NCI-H2081 (cell line): ENCODE measurements at places on chromosomes 7 and 10.

DNA sequence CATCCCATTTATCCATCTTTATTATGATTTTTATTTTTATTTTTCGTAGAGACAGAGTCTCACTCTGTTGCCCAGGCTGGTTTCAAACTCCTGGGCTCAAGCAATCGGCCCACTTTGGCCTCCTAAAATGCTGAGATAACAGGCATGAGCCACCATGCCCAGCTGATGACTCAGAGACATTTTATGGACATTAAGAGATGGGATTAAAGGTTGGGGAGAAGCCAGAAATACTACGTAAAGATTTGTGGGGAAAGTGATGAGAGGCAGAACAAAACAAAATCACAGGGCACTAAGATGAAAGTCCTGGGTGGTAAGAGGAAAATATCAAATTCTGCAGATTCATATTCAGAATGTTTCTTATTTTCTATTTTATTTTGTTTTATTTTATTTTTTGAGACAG is 7.6 kb downstream of the WNT8B start:
- no peak for DNase-seq

DNA sequence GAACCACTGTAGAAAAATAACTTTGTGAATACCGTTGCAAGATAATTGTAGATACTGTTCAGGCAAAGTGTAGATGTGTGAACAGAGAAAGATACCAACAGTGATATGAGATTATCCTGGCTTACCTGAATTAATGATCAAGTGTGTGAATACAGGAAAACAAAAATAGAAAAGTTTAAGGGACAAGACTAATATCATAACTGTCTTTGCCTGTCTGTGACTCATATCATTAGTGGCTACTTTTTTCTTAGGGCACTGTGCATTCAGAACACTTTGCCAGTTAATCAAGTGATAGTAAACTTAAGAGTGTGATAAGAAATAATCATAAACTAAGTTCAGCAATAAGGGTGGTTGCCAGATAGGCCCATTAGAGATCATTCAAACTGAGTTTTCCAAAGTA is 323.0 kb upstream of the LRGUK start:
- no peak for DNase-seq

- peak; percentile 15 for DNase-seq
These were observed 41.4 kb upstream of the PNLIPRP3 start for GRCh38 chr10:116385994-116386809.

DNA sequence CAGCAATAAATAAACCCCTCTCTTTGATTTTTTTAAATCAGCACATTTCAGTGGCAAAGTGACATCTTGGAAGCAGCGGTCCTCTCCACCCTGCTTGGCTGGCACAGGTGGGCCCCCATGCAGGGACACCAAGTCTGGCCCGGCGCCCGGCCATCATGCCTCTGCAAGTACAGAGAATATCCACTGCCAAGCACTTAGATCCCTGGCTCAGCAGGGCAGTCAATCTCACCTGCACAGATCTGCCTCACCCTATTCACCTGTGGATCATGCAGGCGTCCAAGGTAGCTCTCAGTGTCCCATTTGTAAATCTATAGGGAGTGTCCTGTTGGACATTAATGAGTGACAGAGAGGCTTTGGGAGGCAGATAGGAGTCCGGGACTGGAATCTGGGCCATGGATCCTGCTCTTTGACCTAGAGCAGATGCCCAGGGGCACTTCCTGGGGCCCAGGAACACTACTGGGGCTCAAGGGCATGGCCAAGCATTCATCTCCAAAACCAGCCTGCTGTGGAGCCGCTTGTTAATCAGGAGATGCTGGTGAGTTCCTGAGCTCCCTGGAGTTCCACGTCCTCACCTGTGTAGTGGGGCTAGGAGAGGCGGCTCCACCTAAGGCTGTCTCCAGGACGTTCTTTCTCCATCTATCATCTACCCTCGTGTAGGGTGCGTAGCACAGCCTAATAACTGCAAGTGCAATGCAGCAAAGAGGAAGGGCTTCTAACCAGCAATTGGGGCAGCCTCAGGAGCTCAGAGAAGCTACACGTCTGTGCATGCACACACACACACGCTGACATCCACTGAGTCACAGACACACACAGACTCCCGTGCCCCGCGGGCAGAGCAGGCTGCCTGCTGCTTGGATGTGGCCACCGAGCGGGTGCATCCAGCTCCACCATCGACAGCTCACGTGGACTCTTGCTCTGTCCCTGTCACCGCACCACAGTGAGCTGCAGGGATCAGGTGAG is 123.6 kb downstream of the OAT start:
- DNase-seq = peak; percentile 47

DNA sequence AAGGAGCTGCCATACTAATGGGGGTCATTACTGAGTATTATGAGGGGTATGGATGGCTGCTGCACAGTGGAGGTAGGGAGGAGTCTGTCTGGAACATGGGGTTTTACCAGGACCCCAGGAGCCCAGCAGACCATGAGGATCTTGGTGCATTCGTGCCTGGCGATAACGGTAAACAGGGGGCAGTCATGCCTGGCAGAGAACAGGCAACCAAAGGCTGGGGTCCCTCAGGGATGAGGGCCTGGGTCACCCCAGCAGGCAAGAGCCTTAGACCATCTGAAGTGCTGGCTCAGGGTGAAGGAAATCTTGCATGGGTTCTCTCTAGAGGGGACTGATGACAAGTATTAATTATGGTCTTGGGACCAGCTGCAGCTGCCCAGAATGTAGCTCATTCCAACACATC is 46.1 kb downstream of the MYL10 start:
- no peak for DNase-seq

- peak; percentile 44 for DNase-seq
These were observed 79.4 kb upstream of the FEZF1 start for GRCh38 chr7:122383934-122384333.

- no peak for DNase-seq
These were observed 121.0 kb upstream of the TBX20 start for GRCh38 chr7:35374858-35375257.

DNA sequence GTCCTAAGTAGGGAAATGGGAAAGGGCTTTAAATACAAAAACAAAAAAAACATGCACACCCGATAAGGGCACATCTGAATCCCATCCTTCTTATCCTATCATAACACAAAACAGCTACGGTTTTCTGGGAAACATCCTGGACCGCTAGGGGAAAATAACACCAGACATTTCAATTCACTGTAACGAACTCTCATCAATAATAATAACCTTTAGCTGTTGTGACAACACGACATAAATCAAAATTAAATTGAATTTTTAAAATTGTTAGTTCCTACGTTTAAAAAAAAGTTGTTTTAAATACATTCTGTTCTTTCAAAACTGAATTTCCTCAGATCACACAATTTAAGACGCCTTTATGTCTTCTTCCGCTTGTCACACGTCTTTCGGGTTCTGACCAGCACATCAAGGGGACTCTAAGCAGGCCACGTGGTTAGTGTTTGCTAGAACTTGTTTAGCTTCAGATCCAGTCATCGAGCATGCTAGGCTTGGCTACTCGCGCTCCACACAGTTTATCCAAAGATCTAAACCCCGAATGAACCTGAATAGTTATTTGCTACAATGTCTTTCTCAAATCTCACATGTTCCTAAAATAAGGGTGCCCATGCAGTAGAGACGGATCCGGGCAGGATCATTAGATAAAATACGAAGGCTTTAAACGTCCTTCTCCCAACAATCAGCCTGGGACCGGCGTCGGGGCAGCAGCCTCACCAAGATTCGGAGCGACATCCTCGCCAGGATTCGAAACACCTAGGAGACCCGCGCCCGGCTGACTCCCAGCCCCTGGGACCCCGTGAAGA is 839 bp downstream of the IKZF5 start:
- DNase-seq = peak; percentile 31

DNA sequence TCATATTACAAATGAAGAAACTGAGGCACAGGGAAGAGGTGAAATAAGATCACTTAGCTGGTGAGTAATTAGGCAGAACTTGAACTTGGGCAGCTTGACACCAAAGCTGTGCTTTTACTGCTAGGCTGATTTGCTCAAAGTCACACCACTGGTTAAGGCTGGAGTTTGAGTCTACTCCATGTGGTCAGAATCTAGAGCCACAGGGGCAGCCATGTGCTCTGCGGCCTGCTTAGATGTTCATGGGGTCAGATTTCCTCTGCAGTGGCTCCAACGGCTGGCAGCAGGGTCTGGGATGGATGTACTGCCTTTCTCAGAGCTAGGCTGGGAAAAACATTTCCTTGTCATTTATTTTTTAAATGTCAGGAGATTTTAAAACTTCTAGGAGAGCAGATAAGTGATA is 417.5 kb downstream of the KCNMA1 start:
- DNase-seq = no peak

DNA sequence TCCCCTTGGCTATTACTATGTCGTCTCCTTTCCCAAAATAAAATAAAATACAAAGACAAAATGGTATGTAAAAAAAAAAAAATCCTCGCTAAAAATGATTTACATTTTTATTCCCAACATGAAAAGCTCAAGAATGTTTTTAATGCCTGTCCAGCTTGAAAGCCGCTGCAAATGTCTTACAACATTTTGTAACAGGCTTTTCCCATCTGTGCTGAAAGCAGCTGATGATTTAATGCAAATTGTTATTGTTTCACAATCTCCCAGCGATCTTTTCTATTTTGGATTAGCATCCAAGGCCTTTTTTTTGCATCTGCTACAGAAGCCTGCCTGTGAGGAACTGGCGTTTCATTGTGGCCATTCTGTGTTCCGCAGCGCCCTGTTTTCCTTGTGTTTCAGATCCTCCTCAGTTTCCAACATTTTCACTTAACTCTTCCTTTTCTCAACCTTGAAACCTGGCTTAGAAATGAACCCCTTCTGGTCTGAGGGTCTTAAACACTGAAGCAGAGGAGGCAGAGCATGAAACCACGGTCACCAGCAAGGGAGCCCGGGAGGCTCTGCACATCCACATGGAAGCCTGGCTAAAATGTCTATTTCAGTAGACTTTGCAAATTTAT is 712.1 kb downstream of the PARD3 start:
- DNase-seq = no peak

DNA sequence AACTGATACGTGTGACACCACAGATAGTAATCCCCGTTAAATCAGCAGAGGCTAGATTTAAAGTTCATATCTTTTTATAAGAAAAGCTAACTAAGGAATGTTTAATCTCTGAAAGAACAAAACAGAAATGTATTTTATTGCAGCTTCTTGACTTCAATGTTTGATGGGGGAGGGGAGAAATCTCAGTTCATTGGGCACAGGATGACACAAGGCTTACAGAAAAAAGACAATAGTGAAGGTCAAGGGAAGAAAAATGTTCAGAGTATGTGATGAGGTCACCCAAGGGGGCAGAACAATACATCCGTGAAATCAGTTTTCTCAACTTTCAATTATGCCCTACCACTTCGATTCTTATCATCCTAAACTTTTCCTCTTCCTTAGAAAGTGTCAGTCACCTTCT is 102.9 kb downstream of the ELAPOR2 start:
- no peak for DNase-seq

DNA sequence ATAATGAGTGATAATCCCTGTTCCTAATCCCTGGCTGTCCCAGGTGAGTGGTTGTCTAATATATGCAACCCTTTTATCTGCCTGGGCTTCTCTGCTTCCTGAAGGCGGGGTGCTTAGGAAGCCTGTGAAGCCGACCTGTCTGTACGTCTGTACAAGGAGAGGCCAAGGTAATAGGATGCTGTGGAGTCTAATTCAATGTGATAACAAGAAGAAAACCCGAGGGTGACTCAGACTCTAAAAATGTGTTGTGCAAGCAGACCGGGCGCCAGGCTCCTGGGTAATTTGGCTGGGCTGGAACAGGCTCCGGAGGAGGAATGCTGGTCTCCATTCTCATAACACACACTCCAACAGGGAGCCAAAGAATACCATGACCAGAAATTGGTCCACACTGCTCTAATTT is 43.6 kb downstream of the THNSL1 start:
- DNase-seq = no peak

GRCh38 chr10:43874984-43875383 is 226.3 kb upstream of the ZNF32 start:
- DNase-seq = no peak
